ENCODE measurements at places on chromosomes 6 and 20.

GRCh38 chr20:49345524-49345923, 67.7 kb upstream of the ZNFX1 start:
- DNase-seq: peak; percentile 79

DNA sequence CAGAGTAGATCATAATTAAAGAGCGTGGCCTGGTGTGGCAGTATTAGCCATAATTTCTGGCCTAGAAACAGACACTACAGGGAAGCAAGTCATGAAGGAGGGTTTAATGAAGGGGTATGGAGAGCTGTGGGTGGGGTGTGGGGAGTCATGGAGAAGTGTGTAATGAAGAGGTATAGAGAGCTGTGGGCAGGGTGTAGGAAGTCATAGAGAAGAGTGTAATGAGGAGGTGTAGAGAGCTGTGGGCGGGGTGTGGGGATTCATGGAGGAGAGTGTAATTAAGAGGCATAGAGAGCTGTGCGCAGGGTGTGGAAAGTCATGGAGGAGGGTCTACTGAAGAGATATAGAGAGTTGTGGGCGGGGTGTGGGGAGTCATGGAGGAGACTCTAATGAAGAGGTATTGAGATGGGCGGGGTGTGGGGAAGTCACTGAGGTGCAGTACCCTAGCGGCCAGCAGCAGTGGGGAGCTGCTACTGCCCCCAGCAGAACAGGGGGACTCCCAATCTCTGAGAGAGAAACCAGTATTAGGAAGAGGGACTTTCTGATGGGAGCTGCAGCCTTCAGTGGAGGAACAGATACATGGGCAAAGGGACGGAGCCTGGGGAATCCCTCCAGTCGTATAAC, 145.4 kb upstream of the FOXA2 start:
- DNase-seq: no peak

DNA sequence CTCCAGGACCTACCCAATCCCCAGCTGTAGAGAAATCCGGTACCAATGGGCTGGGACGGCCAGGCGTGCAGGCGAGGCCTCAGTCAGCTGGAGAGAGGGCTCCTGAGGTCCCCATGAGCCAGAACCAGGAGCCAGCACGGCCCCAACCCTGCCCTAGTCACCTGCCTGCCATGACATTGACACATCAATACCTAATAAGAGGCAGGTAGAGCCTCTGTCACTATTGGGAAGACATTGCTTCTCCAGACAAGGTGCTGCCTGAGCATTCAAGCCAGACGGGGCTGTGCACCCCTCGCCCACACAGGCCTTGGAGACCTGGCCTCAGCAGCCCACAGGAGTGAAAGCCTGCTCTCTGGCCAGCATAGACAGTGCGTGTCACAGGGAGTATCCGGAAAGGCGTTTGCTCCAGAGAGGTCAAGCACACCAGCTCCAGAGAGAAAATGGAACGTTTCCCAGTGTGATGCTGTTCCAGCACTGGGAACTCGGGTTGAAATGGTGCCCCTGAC, 3.5 kb downstream of the DLL1 start:
- DNase-seq: no peak

DNA sequence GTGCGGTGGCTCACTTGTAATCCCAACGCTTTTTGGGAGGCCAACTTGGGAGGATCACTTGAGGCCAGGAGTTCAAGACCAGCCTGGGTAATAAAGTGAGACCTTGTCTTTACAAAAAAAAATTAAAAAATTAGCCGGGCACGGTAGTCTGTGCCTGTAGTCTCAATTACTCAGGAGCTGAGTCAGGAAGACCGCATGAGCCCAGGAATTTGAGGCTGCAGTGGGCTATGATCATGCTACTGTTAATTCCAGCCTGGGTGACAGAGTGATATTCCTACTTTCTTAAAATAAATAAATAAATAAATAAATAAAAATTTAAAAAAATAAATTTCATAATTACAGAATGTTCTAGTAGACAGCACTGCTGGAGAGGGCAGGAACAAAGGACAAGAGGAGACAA, 62.4 kb downstream of the DST start:
- DNase-seq: no peak

DNA sequence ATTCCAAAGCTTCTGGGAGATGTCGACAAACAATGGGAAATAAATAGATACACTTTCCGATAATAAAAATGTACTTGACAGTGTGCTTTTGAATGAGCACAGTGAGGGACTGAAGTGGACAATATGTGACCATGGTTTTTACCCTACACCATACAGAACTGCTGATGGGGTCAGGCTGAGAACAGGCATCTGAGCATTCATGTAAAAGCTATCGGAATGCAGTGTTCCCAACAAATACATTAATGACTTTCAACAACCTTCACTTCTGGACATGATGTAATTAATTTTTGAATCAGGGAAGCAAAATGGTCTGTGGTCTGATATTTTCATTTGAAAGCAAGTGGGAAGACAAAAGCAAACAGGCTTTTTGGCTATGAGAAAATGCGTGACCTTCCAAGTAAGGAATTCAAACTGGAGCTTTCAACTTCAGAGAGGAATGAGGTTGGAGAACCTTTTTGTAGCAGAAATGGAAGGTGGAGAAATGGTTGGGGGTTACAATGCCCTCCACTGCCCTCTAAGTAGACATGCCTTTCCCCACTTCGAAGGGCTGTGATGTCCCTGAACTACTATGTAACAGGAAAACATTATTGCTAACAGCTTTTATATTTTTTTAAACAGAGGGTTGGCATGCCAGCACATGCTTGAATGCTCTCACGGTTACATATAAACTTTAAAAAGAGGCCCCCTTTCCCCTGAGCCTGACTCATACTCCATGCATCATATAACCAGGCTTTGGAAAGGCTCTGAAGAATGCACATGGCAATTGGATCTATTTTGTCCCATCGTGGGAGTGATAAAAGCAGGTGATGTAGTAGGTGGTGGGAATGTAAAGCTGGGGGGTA, 203.5 kb upstream of the CITED2 start:
- peak; percentile 94 for DNase-seq

DNA sequence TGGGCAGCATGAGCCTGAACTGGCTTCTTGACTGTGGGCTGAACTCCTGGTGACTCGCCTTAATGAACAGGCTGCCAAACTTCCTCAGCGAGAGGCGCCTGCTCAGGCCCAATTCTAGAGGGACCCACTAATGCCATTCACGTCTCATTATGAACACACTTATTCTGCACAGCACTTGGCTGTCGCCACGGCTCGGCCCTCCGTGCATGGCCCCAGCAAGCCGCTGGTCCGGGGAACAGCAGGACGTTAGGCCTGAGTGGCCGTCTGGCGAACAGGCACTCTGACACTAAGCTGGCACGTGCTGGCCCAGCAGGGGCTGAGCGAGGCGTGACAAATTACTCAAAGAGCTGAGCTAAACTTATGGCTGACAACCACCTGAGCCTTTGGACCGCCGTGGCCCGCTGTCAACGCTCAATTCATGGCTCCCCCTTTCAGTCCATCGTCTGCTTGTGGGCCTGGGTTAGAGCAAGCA, 45.9 kb downstream of the INSM1 start:
- no peak for DNase-seq

GRCh38 chr6:144216668-144217218, 66.4 kb downstream of the STX11 start:
- DNase-seq: no peak

DNA sequence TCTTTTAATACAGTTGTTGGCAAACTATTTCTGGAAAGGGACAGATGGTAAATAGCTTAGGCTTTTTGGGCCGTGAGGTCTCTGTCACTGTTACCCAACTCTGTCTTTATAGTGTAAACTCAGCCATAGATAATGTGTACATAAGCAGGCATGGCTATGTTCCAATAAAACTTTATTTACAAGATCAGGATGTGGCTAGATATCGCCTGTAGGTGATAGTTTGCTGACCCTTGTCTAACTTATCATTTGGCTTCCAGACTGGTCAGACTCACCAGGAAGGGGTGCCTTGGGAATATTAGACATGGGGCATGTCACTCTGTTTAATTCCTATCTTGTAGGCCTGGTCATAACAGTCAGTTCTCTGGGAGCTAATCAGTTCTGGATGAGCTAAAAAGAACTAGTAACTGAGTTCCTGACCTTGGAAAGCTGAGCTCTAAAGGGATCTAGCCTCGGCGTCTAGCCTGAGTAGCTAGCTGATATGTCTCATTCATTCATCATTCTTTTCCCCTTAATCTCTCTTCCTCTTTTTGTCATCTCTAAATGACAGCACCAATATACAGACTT, 163.6 kb downstream of the SLC16A10 start:
- DNase-seq: no peak

Measured in fibroblast of upper back skin (primary cell).